ENCODE measurements at places on chromosomes 13 and 19.

DNA sequence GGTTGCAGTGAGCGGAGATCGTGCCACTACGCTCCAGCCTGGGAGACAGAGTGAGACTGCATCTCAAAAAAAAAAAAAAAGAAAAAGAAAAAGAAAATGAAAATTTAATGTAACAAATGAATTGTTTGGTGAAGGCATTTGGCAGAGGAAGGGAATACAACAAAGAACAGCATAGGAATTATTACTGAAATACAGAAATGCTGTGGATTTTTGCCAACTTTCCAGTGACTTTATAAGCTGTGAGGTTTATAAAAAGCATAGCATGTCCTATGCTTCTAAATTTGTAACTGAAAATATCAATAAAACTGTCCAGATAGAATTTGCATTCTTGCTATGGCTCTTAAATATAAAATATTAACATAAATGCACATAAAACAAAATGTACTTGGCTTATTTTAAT is 112.9 kb upstream of the IRS2 start:
- DNase-seq: no peak

DNA sequence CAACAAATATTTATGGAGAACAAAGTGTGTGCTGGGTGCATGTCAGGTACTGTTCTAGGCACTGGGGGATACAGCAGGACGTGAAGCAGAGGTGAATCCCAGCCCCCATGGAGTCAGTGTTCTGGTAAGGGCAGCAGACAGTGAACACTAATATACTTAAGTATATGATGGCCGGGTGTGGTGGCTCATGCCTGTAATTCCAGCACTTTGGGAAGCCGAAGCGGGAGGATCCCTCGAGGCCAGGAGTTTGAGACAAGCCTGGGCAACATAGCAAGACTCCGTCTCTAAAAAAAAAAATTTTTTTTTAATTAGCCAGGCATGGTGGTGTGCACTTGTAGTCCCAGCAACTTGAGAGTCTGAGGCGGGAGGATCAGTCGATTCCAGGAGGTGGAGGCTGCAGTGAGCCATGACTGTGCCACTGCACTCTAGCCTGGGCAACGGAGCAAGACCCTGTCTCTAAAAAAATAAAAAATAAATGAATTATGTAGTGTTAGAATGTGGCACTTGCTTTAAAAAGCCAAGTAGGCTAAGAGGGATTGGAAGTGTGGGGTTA is 22.6 kb downstream of the CHST8 start:
- no peak for DNase-seq

- DNase-seq: no peak
Observed at GRCh38 chr13:113776231-113777125, 17.5 kb downstream of the TMEM255B start.

DNA sequence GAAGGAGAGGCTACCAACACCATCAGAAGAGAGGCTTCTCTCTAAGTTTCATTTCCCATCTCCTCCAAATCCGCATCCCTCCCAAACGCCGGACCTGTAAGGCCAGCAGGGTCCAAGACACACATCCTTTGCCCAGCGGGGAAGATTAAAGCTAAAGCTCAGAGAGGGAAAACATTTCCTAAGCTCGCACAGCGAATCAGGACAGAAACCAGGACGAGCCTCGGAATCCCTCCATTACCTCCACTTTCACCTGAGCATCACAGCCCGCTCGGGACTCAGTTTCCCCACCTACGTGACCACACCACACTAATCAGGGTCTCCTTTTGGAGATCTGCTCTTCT is 711 bp upstream of the FOSB start:
- DNase-seq: no peak

- no peak for DNase-seq
Observed at GRCh38 chr13:75739244-75739868, 103.2 kb downstream of the LMO7 start.

GRCh38 chr19:41848666-41849065 is 3.8 kb downstream of the DMRTC2 start:
- no peak for DNase-seq

- no peak for DNase-seq
Observed at GRCh38 chr19:36258028-36258875, 43.3 kb downstream of the ZNF146 start.

GRCh38 chr19:46402725-46403124 is 10.6 kb downstream of the CCDC8 start:
- no peak for DNase-seq

GRCh38 chr13:59000770-59001169 is 1163.0 kb downstream of the DIAPH3 start:
- DNase-seq: no peak

DNA sequence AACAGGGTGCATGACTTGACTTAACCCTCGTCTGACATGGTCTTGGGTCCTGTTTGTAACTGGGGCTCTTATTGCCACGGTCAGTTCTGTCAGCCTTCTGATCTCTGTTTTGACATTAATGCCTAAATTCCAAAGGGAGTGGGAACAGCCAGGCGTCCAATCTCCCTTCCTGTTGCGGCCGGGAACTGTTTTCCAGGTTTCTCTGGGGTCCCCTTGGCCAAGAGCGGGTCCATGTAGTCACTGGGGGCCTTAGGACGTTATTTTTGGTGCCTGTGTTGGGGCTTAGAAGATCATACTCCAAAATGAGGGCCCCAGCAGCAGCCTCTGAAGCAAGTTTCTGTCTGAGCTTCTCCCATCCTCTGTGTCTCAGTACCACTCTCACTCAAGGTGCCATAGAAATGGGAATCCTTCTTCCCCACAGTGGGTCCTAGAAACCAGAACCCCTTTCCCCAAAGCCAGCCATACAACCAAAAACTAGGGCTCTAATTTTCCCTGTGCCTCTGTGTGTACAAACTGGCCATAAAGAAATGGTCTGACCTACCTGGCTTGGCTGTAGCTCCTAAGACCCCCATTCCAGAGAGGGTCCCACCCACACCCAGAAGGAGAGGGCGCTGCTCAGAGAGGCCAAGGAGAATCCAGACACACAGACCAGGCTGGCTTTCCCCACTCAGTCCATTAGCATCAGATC is 50.4 kb downstream of the C13orf46 start:
- no peak for DNase-seq

GRCh38 chr13:113852536-113853517 is 11.0 kb downstream of the GAS6 start:
- no peak for DNase-seq

- DNase-seq: no peak
Observed at GRCh38 chr19:28929006-28929405, 283.9 kb downstream of the UQCRFS1 start.

- DNase-seq: no peak
Observed at GRCh38 chr19:49201042-49201441, 43.5 kb downstream of the TRPM4 start.

DNA sequence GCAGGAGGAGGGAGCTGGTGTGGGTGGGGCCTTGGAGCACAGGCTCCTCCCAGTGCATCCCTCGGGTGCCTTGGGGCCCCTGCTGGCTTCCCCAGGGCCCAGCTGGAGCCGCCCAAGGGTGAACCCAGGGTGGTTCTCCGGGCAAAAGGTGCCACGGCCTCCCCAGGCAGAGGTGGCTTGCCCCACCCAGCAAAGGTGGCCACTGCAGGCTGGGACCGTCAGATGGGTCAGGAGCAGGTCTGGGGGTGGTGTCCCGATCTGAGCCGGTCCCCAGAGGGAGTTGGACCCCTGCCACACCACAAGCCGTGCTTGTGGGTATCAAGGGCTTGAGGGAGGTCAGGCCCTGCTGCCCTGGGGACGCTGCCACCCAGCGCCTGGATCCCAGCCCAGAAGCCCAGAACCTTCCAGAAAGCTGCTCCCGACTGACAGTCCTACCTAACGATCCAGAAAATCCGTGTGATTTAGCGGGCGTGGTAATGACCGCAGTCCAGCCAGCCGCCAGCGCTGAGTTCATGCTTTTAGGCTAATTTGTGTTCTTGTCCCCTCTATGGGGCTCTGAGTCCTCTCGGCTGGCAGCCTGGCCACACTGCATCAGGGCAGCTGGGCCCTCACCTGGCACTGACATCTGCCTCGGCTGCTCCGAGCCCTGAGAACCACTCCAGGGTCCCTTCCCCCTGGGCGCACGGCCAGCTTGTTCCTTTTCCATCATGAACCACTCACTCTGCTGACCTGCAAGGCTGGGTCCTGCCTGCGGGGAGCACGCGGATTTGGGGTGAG is 5.0 kb upstream of the GRIN3B start:
- no peak for DNase-seq

Data from activated naive CD4-positive, alpha-beta T cell treated with anti-CD3 and anti-CD28 coated beads for 36 hours (primary cell).